ENCODE measurements at places on chromosomes 4 and X.
A peak's percentile ranks its signal among the peaks of the same experiment; 100 is the strongest.

DNA sequence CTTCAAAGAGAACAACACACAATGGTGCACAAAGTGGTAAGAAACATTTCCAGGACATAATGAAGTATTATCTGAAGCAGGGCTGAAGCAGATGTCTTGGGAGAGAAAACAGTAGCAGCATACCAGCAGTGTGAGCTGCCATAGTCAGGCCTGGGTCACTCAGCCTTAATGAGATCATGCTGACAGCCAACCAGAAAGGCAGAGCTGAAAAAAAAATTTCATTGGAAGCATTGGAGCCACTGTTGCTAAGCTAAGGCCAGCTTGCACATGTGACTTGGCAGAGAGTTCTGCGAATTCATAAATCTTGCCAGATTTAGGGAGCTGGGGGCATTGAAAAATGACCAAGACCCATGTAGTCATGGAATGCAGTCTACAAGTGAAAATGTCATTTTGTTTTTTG, 444.0 kb upstream of the PITX2 start:
- H3K36me3 ChIP-seq = no peaks in the 10 kb centered on the region
- H3K4me3 ChIP-seq = no peak overlapping the region
- no peak overlapping the region for H3K27ac ChIP-seq
- H3K4me1 ChIP-seq = no peaks in the 10 kb centered on the region

GRCh38 chr4:153909672-153910071, 120.8 kb upstream of the SFRP2 start:
- peaks cover 29% of the 10 kb centered on the region for H3K27me3 ChIP-seq
- H3K4me3 ChIP-seq = no peak overlapping the region
- H3K4me1 ChIP-seq = peaks cover 7% of the 10 kb centered on the region
- H3K36me3 ChIP-seq = no peaks in the 10 kb centered on the region
- DNase-seq = no peak
- H3K27ac ChIP-seq = no peak overlapping the region

- H3K4me1 ChIP-seq = no peaks in the 10 kb centered on the region
- H3K4me3 ChIP-seq = no peak overlapping the region
- H3K27me3 ChIP-seq = peaks cover 25% of the 10 kb centered on the region
- H3K27ac ChIP-seq = no peak overlapping the region
Observed at GRCh38 chr4:118322831-118323502, 29.8 kb downstream of the PRSS12 start.

GRCh38 chrX:6015423-6015822, 213.2 kb downstream of the NLGN4X start:
- no peak for DNase-seq
- no peaks in the 10 kb centered on the region for H3K27me3 ChIP-seq
- H3K36me3 ChIP-seq = no peaks in the 10 kb centered on the region
- no peak overlapping the region for H3K4me3 ChIP-seq
- H3K4me1 ChIP-seq = no peaks in the 10 kb centered on the region
- H3K27ac ChIP-seq = no peak overlapping the region

DNA sequence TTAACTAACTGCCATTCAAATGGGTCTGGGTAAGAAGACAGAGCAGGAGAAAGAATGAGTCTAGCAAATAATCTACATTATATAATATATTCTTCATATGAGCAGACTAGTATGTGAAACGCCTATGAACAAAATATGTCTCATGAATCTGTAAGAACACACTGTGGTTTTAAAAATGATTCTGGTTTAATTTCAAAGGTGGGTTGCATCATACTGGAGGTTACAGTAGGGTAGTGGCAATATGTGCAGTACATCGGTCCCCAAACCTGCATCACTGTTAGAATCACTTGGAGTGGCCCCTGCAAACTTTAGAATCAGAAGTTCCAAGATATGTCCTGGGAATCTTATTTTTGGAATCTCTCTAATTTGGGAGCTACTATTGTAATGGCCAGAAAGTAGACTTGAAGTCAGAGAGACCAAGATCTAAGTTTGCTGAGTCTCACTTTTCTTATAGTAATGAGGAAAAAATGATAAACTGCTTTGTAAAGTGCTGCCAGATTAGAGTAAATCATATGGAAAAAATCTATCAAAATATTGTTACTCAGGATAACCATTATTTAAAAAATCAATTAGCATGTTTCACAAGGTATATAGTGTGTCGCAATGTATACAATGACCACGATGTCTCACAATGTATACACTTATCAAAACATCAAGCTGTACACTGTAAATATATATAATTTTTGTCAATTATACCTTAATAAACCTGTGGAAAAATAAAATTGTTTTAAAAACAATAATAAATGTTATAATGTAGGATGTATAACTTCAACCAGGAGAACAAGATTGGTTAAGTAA, 37.9 kb upstream of the ARSJ start:
- peaks cover 6% of the 10 kb centered on the region for H3K4me1 ChIP-seq
- no peaks in the 10 kb centered on the region for H3K36me3 ChIP-seq
- peaks cover 1% of the 10 kb centered on the region for H3K27me3 ChIP-seq
- H3K4me3 ChIP-seq = no peak overlapping the region
- no peak for DNase-seq

DNA sequence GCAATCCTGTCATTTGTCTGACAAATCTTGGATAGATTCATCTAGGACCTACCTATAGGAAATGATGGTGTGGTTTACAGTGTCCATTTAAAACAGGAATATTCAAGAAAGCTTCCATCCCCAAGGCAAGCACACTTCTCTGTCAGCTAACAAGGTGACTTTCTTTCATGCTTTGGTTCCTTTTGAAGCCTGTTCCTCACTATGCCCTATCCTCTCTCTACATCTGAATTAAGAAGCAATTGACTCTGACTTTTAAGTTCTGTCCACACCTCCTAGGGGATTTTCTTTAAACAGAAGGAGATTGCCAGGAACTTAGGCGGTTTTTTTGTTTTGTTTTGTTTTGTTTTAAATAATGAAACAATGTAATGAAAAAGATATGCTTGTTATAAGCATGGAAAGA, 1181.4 kb upstream of the TENM3 start:
- DNase-seq = no peak
- H3K4me1 ChIP-seq = no peaks in the 10 kb centered on the region
- H3K27me3 ChIP-seq = no peaks in the 10 kb centered on the region
- no peak overlapping the region for H3K4me3 ChIP-seq
- H3K36me3 ChIP-seq = no peaks in the 10 kb centered on the region

DNA sequence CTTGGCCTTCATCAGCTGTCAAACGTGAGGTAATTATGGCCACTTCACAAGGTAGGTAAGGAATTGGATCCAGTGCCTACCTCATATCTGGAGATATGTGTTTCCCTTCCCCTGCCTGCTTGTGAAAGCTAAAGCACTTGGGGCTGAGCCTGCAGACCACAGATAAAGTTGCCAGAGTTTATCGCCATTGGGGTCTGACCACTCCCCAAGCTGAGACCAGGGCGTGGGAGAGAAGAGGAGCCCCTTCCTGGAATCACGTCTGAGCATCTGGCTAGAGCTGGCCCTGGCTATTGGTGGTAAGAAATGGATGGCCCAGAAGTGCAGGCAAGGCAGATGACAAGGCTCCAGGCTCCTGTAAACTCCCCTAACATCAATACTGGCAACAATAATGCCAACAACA, 2.7 kb downstream of the ALAS2 start:
- peaks cover 4% of the 10 kb centered on the region for H3K4me1 ChIP-seq
- no peak for DNase-seq
- no peak overlapping the region for H3K27ac ChIP-seq
- no peak overlapping the region for H3K4me3 ChIP-seq

DNA sequence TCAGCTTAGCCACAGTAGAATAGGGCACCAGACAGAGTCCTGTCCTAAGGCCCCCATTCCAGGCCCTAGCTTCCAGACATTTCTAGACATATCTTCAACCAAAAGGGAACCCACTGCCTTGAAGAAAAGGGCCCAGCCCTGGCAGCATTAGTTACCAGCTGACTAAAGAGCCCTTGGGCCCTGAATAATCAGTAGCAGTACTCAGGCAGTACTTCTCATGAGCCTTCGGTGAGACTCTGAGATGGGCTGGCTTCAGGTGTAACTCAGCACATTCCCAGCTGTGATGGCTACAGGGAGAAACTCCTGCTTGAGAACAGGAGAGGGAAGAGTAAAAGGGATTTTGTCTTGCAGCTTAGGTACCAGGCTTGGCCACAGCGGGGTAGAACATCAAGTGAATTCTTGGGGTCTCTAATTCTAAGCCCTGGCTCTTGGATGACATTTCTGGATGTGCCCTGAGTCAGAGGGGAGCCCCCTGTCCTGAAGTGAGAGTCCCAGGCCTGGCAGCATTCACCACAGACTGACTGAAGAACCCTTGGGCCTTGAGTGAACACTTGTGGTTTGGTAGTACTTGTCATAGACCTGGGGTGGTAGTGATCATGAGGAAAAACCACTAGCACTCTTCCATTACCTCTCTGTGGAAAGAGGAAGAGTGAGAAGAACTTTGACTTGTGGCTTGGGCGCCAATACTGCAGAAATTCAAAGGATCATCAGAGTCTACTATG, 170.1 kb downstream of the ATP10D start:
- no peaks in the 10 kb centered on the region for H3K36me3 ChIP-seq
- H3K27ac ChIP-seq = no peak overlapping the region
- peaks cover 1% of the 10 kb centered on the region for H3K4me1 ChIP-seq

DNA sequence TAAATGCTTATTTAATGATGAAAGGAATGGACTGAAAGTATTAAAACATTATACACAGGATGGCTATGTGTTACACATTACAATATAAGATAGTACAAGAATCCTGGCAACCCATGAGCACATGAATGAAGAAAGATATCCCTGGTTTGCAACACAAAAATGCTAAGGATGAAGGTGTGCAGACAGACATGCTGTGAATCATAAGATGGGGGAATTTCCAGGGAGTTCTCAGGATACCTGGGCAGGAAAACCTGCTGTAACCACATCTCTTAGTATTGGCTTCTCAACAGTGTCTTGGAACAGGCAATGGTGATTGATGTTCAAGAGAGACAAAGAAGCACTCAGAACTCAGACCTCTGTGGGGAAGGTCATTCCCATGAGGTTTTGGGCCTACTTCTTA, 23.9 kb upstream of the ANOS1 start:
- no peak overlapping the region for H3K27ac ChIP-seq
- H3K27me3 ChIP-seq = no peaks in the 10 kb centered on the region
- H3K4me1 ChIP-seq = peaks cover 3% of the 10 kb centered on the region
- no peak for DNase-seq

- peak overlapping the region; percentile 95 for H3K27ac ChIP-seq
- peaks cover 21% of the 10 kb centered on the region for H3K36me3 ChIP-seq
- no peak for DNase-seq
Observed at GRCh38 chrX:101347859-101348451, 587 bp downstream of the TIMM8A start.

DNA sequence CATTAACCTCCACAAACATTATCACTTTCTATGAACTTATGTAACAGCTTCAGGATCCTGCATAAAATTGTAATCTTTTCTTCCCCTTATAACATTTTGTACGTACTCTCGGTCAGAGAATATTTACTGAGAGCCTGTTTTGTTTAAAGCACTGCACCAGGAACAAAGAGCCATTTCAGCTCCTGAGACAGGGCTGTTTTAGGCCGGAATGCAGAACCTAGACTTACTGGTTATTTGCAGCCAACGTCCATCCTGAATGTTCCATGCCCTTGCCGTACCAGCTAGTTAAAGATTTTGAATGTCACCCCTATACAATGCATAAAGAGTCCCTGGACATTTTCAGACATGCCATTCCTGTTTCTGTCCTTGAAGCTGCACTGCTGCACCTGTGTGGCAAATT, 248.8 kb downstream of the PCDH7 start:
- H3K4me1 ChIP-seq = no peaks in the 10 kb centered on the region
- H3K27ac ChIP-seq = no peak overlapping the region
- no peaks in the 10 kb centered on the region for H3K36me3 ChIP-seq
- no peaks in the 10 kb centered on the region for H3K27me3 ChIP-seq
- no peak for DNase-seq
- no peak overlapping the region for H3K4me3 ChIP-seq

DNA sequence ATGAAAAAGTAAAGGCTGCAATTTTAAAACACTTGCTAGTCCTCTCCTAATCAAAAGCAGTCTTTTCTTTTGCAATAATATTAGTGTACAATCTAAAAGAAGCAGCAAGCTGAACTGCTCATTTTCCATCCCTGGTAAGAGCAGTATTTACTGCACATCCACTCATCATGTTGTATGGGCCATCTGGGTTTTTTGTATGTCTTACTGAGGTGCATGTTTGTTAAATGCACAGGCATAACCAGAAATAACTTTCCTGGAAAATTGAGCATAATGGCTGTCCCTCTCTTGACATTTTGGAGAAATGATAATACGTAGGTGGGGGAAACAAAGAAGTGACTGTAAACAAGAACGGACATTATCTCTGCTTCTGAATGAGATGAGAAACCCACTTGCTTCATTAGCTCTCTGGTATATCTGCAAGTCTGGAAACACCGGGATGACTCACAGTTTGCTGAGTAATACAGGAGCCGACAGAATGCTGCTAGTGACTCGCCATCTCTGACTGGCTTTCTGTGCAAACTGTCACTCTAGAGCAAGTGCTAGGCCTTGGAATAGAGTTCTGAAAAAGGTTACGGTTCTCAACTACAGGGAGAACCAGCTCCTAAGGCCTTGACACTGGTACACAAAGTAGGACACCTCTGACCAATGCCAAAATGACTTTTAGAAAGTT, 85.7 kb upstream of the MTM1 start:
- peak; percentile 77 for DNase-seq
- H3K36me3 ChIP-seq = no peaks in the 10 kb centered on the region
- no peak overlapping the region for H3K4me3 ChIP-seq
- H3K27ac ChIP-seq = peak overlapping the region; percentile 87
- no peaks in the 10 kb centered on the region for H3K27me3 ChIP-seq
- peaks cover 45% of the 10 kb centered on the region for H3K4me1 ChIP-seq

GRCh38 chrX:37993837-37994619, 12.3 kb upstream of the SYTL5 start:
- peak; percentile 9 for DNase-seq
- no peak overlapping the region for H3K4me3 ChIP-seq
- H3K27ac ChIP-seq = no peak overlapping the region
- H3K27me3 ChIP-seq = peaks cover 6% of the 10 kb centered on the region
- H3K36me3 ChIP-seq = no peaks in the 10 kb centered on the region

GRCh38 chr4:188434643-188435042, 295.4 kb downstream of the TRIML1 start:
- DNase-seq = no peak
- H3K36me3 ChIP-seq = no peaks in the 10 kb centered on the region
- H3K27me3 ChIP-seq = no peaks in the 10 kb centered on the region
- no peak overlapping the region for H3K27ac ChIP-seq
- H3K4me1 ChIP-seq = no peaks in the 10 kb centered on the region
- H3K4me3 ChIP-seq = no peak overlapping the region

- no peaks in the 10 kb centered on the region for H3K36me3 ChIP-seq
- no peak overlapping the region for H3K4me3 ChIP-seq
- H3K27me3 ChIP-seq = no peaks in the 10 kb centered on the region
- peak; percentile 54 for DNase-seq
- H3K27ac ChIP-seq = no peak overlapping the region
Observed at GRCh38 chr4:72302981-72303704, 265.9 kb downstream of the ADAMTS3 start.

GRCh38 chrX:17817251-17817650, 43.8 kb downstream of the RAI2 start:
- no peak for DNase-seq
- no peaks in the 10 kb centered on the region for H3K4me1 ChIP-seq
- H3K36me3 ChIP-seq = no peaks in the 10 kb centered on the region

DNA sequence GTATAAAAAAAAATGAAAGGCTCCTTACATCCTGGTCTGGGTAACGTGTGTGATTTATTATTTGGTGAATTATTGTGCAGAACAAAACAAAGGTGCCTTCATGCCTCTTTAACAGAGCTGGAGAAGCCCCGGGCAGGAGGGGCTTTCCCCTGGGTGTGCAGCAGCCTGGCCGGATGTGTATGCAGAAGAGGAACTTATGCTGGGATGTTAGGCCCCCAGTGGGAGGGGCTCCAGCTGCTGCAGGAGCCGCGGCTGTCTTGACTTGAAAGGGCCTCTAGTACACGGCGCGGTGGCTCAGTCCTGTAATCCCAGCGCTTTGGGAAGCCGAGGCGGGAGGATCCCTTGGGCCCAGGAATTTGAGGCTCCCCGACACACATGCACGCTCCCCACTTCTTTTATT, 16.0 kb downstream of the CCNQ start:
- peak overlapping the region; percentile 36 for H3K4me3 ChIP-seq
- H3K27me3 ChIP-seq = no peaks in the 10 kb centered on the region
- H3K36me3 ChIP-seq = no peaks in the 10 kb centered on the region
- peak overlapping the region; percentile 46 for H3K27ac ChIP-seq

Data from activated CD8-positive, alpha-beta T cell treated with anti-CD3 and anti-CD28 coated beads for 36 hours (primary cell).